CD4-positive, alpha-beta T cell treated with Interferon alpha-2 for 1 hour (primary cell): ENCODE measurements at places on chromosomes 7 and 10.

GRCh38 chr7:101733713-101734475 lies 83.5 kb upstream of the CUX1 start:
- DNase-seq = no peak

DNA sequence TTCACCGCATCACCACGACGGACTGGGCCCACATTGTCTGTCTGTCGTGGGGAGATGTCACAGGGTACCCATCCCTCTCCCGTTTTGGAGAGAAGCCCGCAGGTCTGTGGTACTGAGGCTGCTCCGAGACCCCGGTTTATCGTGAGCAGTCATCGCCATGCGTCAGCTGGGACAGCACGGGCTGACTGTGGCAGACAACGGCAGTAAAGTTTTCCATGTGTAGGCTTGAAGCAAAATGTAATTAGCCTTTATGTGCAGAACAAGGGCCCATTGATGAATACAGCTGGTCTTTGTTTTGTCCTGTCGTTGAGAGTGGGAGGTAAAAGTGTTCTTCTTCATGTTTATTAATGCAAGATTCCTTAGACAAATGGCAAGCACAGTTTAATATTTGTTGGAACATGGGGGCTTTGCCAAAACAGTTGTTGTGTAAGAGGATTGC lies 167.4 kb upstream of the SH2B2 start:
- DNase-seq = no peak

DNA sequence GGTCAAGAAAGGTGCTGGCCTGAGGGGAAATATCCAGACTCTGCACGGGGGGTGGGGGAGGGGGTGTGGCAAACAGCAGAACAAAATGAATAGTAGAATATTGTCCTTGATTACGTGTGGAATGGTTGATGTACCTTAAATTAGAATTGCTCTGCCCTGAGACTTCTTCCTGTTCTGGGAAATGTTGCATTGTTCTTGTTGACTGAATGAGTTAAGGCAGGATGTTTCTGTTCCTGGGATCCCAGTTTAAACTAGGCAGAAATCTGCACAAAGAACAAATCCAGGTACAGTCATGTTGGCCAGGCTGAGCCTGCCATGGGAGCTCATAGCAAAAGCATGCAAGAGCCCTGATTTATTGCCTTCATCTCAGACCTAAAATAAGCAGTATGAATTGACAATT lies 558.7 kb upstream of the VSTM2A start:
- DNase-seq = no peak

DNA sequence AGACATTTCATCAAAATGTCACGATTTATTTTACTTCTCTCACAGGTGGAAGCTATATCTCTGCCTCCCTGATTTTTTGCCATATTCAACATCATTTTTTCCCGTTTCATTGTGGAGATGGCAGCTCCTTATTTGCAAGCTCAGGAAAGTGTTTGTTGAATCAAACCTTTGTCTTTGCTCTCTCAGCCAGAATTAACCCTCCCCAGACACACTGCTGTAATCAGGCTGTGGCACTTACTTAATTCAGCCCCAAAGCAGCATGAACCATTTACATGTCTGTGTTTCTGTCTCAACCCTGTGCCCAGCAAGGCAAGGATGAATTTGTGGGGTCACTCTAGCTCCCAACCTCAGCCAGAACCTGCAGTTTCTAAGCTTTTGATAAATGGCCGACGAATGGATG lies 397.2 kb downstream of the TCERG1L start:
- no peak for DNase-seq

DNA sequence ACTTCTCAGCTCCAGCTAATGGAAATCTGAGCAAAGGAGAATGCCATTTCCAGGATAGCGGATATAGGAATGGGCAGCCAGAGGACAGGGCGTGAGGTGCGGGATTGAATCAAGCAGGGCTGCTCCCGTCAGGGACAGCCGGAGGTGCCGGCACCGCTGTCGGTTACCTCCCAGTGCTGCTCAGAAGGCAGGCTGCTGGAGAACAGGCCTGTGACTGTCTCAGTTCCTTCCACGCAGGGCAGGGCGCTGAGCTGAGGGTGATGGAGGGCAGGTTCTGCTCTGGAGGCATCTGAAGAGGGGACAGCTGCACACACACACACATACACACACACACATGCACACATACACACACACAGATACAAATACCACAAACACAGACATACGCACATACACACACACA lies 111.1 kb downstream of the DOCK1 start:
- DNase-seq = no peak

GRCh38 chr10:61342858-61343572 lies 110.2 kb downstream of the TMEM26 start:
- no peak for DNase-seq

GRCh38 chr10:57798830-57799229 lies 468.9 kb downstream of the IPMK start:
- no peak for DNase-seq

DNA sequence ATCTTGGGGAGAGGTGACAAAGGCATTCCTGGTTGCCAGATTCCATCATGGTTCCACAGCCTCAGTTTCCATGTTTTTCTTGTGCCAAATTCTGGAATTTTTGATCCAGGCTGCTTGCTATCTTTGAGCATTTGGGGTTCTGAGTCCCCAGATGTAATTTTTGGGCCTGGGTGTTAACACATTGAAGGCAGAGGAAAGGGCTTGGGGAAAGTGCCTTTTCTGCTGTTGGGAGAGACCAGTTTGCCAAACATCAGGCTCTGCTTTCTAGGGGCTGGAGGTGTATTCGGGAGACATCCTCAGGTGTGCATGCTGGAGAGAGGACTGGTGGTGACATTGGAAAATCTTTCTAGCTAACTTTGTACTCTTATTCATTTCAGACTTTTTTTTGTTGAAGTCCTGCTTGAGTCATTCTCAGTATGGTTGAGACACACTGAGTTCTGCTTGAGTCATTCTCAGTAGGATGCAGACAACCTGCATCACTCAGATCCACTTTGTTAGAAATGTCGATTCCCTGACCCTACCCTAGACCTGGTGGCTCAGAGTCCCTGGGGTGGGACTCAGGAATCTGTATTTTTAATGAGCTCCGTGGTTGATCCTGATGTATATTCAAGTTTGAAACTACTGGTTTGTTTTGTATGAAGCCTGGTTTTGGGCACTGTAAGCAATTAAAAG lies 101.0 kb downstream of the LRMDA start:
- DNase-seq = no peak

GRCh38 chr7:79548727-79549126 lies 95.3 kb upstream of the MAGI2 start:
- no peak for DNase-seq

GRCh38 chr10:126094537-126094936 lies 198.2 kb downstream of the FANK1 start:
- no peak for DNase-seq

DNA sequence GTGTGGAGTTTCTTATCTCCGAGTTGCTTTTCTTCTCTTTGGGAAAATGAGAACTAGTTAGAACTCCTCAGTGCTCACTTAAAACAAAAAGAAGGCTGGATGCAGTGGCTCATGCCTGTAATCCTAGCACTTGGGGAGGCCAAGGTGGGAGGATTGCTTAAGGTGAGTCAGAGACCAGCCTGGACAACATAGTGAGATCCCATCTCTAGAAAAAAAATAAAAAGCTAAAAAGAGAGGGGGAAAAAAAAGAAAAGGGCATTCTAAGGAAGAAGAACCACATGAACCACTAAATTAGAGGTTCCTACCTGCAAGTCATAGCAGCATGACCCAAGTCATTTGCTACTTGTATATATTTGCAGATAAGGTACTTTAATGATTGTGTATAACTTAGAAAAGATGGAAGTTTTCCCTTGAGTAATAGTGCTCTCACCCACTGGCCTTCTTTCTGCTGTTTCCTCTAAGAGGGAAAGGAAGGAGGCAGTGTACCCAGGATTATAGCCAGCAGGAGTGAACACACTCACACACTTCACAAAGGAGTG lies 87.8 kb downstream of the CCDC71L start:
- no peak for DNase-seq

GRCh38 chr10:14478604-14479003 lies 147.9 kb upstream of the FRMD4A start:
- peak; percentile 19 for DNase-seq

- no peak for DNase-seq
Measured at GRCh38 chr7:110719741-110720140, 371.2 kb upstream of the LRRN3 start.

GRCh38 chr10:11444155-11444530 lies 167.3 kb downstream of the USP6NL start:
- no peak for DNase-seq

DNA sequence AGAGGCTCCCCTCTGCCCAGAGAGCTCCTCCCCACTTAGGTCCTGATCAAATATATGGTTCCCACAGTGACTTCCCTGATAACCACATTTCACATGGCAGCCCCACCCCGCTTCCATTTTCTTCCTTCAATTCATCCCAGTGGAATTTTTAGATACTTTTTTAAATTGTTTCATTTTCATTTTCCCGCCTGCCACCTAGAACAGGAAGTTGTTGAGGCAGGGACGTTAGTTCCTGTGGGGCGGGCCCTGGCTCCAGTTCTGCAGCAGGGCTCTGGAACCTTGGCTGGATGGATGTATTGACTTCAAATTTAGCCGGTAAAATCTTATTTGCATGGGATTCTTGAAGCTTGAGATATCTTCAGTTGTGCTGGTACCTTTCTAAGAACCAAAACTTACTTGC lies 226.6 kb downstream of the PAXIP1 start:
- DNase-seq = no peak

GRCh38 chr7:158048569-158048968 lies 539.1 kb downstream of the PTPRN2 start:
- no peak for DNase-seq

DNA sequence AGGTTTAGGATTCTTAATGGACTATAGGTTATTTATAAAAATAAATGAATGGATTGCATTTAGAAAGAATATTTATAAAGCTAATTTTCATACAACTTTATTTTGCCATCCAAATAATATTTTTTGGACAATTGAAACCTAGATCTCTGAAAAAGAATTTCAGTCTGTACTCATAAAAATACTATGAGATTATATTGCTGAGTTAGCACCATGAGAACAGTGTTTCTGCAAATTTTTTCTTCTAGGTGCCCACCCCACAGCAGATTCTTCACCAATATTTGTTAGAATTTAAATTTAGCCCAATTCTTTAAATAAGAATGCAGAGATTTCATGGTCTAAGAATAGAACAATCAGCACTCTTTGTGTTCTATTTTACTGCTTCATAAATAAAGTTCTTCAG lies 85.6 kb upstream of the TEX47 start:
- DNase-seq = no peak

DNA sequence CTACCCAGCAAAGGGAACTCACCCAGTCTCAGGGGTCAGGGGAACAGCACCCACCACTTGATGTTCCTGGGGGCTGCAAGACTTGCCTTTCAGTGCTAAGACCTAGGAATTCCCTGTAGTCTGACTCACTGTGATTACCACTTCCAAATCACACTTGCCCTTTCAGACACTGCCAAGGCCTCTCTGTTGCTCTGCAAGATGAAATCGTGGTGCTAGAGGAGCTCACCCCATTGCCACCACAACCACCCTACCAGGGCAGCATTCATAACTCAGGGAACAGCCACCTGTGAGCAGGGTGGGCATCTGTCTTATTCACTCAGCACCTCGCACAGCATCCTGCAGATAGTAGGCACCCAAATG lies 36.5 kb downstream of the XPNPEP1 start:
- no peak for DNase-seq

- no peak for DNase-seq
Measured at GRCh38 chr7:80733333-80733915, 95.0 kb downstream of the CD36 start.

DNA sequence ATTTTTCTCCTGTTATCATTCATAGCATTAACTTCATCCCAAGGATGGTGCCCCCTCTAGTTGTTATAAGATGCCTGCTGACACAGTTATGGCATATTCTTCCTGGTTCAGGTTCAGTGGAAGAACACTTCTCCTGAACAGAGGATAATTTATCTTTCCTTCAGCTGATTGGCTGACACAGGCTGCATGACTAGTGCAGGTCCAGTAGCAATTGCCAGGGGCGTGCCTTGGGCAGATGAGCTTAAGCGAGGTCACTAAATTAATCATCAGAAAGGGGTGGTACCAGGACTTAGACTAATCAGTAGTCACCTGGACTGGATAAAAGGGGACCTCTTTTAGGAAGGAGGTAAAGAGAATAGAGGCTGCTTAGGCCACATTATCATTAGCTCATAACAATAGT lies 42.3 kb downstream of the BZW2 start:
- no peak for DNase-seq

DNA sequence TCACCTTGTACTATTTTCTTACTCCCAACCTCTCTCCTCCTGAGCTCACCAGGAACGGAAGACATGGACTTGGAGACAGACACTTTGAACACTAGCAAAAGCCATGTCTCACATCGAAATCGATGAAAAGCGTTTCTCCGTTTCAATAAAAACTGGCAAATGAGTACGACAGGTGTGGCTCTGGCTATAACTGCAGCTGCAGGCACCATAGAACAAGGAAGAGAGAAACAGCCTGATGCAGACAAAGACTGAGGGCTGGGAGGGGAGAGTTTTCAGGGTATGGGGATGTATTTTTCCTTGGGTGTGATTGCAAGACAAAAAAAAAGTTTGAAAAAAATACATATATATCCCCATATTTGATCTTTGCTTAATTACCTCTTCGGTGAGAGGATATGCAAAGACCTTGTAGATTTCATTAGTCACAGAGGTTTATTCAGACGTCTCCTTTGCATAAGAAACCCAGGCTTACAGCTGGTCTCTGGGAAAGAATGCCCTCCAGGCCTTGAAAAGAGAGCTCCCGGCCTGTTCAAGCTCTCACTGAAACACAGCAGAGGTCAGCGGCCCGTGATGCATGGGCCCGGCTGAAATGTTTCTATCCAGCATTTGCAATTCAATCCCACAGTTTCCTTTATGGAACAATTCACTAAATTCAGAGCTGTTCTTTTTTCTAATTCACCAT lies 63.1 kb downstream of the TLL2 start:
- DNase-seq = no peak

GRCh38 chr10:1957057-1957456 lies 219.7 kb upstream of the ADARB2 start:
- no peak for DNase-seq

DNA sequence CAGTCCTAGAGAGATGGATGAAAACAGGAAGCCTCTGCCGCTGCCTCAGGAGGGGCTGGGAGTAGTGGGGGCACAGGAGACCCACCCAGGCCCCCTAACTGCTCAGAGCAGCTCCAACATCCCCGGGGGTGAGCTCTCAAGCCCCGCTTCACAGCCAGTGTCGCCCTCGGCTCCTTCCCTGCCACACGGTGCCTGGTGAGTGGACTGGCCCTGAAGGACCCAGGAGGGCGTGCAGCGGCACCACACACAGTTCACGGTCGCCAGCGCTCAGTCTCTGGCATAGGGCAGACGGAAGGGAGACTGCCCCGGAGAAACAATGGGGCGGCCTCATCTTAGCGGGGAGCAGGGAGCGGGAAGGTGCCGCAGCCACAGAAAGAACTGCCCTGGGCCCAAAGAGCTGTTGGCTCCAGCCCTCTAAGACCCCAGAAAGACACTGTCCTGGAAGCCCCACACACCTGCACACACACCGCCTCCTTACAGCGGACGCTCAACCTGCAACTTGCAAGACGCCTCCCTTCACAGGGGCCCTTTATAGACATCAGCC lies 1.2 kb downstream of the CLDN15 start:
- DNase-seq = no peak

- no peak for DNase-seq
Measured at GRCh38 chr10:5498791-5499492, 428 bp downstream of the CALML5 start.
